ENCODE measurements at places on chromosomes 3 and 15. TPM values are rescaled to one million over a fixed set of nuclear protein-coding genes. Genes with fewer than 3 reads are reported as not detected.

Gene PIGZ
- 4.5 TPM for total RNA-seq

Gene BFSP2
- not detected for total RNA-seq

Gene SEMA7A
- 2.0 TPM for total RNA-seq

Gene GHRL
- not detected for total RNA-seq

Gene PLSCR5
- not detected for total RNA-seq

Gene PPP1R14D
- not detected for total RNA-seq

Gene LNP1
- total RNA-seq, result 3.2 TPM

Gene CCR3
- total RNA-seq, result not detected

Gene KNL1
- total RNA-seq, result 0.50 TPM

Gene PDIA5
- total RNA-seq, result 2.9 TPM
